ENCODE measurements at places on chromosomes 11 and 22.

DNA sequence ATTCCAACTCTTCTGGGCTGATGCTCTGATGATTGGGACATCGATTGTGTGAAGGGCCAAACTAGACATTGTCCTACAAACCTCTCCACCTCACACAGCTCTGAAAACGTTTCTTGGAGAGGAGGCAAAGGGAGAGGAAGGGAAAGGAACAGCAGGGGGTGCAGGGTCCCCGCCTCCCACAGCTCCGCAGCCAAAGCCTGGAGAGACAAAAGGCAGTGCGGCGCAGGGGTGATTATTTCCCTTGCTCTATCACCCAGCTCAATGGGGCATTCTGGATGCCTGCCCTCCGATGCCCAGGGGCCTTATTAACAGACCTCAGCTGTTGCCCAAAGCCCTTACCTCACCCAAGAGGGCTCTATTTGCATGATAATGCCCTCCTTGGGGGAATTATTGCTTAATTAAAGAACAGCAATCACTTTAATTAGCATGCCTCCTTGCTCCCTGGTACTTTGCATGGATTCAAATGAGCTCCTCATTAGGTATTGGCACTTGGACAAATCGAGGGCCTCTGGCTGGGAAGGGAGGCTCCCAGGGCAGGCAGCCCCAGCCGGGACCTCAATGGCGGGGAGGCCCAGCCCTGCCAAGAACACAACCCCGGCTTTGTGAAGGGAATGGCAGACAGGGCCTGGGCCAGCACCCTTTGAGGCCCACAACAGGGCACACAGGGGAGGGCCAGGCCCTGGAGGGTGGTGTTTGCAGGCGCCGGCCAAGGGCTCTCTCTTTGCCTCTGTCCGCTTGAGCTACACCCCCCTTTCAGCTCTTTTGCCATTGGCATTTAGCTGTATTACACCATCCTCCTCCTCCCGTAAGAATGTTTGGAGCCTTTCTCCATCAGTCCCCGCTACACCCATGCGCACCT, 19.8 kb upstream of the CDON start:
- DNase-seq = no peak

- no peak for DNase-seq
Observed at GRCh38 chr11:23221366-23221765, 361.1 kb upstream of the CCDC179 start.

DNA sequence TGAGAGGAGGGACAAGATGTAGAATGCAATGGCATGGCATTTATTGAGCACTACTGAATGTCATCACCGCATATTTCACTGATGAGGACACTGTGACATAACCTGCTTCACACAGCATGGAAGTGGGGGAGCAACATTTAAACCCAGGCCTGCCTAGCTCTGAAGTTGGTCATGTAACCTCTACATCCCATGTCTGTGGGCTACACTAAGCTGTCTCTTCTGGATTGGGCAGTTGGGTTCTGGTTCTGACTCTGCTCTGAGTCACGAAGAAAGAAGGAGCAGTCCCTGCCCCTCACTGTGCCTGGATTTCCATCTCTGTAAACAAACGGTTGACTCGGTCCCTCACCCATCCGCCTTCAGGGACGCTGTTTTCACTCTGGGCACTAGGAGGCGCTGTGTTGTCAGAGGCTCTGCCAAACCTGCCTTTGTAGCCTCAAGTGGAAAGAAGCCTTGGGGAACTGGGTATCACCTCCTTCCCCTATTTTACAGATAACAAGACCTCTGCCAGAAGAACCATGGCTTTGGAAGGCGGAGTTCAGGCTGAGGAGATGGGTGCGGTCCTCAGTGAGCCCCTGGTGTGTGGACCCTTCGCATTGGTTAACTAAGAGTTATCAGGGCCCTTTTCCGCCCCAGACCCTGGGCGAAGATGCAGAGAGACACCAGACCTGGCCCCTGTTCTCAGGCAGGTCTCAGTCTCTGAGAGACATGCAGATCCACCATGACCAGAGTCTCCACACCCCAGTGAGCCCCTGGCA, 12.7 kb upstream of the ARHGEF17 start:
- DNase-seq = peak; percentile 18

GRCh38 chr11:83692675-83693074, 406.5 kb upstream of the CCDC90B start:
- no peak for DNase-seq

DNA sequence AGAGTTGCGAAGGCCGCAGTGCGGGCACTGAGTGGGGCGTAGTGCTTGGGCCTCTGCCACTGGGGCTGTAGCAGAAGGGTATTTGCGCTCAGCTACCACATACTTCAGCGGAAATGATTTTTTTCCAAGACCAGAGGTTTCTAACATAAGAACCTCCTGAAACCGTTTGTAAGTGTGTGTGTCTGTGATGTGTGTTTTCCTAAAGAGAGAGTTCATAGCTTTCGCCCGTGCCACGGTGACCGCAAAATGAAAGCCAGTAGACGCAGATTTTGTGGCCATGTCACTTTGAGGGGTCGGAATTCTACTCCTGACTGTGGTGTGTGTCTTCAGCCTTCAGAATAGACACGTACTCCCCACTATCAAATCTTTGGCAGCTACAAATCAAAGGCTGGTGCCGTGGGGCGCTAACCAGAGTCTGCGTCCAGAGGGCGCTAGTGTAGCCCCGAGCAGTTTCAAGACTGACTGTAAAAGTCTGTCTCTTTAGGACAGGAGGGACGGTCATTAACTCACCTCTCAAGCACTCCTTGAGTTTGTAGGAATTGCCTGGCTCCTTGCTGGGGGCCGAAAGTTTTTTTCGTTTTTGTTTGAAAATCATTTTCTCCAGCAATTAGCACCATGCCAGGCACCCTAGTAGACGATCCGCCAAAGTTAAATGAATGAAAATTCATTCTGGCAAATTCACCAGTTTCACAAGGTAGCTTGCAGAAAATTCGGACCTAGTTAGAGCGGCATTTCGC, 2.5 kb upstream of the CALCA start:
- no peak for DNase-seq

DNA sequence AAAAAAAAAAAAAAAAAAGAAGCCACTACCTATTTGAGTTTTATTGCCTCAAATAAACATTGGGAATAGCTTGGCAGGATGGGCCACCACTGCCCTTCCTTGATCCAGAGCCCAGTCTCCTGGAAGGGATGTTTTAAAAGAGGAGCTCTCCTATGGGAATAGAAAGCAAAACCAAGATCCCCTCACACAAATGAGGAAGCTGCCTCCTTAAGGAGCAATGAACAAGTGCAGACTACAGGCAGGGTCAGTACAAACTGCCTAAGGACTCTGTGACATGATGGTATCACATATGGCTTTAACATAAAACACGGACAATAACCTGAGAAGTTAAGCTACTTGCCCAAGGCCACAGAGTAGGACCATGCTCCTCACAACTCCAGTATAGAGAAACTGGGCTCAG, 120.8 kb downstream of the NAT10 start:
- no peak for DNase-seq

- DNase-seq = no peak
Observed at GRCh38 chr22:38497869-38498268, 8.2 kb downstream of the DDX17 start.
